ENCODE measurements at places on chromosomes 5 and 9.

- DNase-seq: no peak
These were observed 1.4 kb downstream of the ATOSB start for GRCh38 chr9:35114113-35114839.

DNA sequence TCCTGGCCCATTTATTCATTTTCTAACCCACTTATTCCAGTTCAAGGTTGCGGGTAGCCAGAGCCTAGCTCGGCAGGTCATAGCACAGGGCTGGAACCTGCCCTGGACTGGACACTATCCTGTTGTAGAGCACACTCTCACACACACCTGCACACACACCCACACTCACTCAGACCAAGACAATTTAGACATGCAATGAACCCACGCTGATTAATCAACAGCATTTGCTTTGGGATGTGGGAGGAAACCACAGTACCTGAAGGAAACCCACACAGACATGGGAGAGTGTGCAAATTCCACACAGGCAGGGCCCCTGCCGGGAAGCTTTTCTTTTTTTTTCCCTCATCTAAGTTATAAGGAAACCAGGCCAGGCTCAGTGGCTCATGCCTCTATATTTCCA, 34.8 kb upstream of the MELK start:
- no peak for DNase-seq

DNA sequence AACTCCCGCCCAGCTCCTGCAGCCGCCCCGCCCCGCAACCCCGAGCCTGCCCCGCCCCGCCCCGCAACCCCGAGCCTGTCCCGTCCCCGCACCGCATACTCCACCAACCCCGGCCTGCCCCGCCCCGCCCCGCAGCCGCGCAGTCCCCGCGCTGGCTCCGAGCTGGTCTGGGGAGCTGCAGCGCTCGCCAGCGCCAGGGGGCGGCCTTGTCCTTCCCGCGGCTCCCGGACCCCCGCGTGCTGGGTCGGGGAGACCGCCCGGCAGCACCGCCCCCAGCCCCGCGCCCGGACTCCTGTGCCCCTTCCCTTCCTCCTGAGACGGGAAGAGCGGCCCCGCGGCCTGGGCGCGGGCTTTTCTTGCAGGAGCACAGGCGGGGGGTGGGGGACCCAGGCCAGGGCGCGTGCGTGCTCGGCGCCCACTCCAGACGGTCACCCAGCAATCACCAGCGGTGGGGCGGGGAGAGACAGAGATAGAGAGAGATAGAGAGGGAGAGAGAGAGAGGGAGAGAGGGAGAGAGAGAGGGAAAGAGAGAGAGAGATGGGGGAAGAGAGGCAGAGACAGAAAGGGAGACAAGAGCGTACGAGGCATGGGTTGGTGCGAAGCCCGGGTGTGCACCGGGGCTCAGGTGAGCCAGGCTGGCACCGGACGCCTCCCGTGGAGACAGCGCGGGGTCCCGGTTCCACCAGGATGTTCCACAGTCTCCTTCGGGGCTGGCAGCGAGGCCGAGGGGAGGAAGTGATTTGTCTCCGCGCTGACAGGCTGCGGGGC, 14.7 kb upstream of the TMEM250 start:
- no peak for DNase-seq

GRCh38 chr5:33232731-33233505, 207.8 kb upstream of the TARS1 start:
- DNase-seq: no peak

- no peak for DNase-seq
These were observed 92.6 kb downstream of the GTF3C4 start for GRCh38 chr9:132762896-132763295.

DNA sequence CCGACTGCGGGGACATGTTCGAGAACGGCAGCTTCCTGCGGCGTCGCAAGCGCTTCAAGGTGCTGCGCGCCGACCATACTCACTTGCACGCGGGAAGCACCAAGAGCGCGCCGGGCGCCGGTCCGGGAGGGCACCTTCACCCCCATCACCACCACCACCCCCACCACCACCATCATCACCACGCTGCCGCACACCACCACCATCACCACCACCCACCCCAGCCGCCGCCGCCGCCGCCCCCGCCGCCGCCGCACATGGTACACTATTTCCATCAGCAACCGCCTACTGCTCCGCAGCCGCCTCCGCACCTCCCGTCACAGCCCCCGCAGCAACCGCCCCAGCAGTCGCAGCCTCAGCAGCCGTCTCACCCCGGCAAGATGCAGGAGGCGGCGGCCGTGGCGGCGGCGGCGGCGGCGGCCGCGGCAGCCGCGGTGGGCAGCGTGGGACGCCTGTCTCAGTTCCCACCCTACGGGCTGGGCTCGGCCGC, 514 bp downstream of the FOXB2 start:
- DNase-seq: no peak

DNA sequence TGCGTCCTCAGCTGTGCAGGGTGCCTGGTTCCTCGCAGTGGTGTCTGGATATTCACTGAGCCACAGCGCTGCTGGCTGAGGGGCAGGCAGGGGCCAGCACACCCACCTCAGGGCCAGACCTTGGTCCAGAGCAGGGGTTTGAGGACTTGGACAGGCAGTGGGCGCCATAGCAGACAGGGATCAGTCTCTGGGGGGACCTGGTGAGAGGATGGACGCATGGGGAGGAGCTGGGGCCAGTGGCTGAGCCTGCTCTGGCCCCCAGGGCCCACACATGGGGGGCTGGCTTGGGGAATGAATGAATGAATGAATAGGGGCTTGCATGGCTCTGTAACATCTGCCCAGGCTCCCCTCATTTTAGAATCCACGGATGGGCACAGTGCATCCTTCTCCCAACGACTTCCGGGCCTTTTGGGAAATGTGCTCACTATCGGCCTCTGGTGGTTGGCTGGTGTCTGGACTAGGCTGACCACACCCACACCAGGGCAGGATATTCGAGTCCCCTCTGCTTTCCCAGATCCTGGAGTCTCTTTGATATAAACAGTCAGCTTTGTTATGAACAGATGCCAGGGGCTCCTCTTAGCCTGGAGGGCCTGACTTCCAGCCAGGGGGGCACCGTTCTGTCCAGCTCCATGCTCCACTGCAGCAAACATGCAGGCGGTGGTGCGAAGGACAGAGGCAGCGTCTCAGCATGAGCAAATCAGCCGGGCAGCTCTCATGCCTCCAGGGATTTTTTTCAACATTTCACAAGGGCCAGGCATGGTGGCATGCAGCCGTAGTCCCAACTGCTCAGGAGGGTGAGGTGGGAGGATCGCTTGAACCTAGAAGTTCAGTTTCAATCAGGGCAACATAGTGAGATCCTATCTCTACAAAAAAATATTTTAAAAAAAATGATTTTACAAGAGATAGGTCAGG, 62.6 kb downstream of the NEK6 start:
- no peak for DNase-seq

- no peak for DNase-seq
These were observed 125.0 kb upstream of the LPCAT1 start for GRCh38 chr5:1648806-1649205.

DNA sequence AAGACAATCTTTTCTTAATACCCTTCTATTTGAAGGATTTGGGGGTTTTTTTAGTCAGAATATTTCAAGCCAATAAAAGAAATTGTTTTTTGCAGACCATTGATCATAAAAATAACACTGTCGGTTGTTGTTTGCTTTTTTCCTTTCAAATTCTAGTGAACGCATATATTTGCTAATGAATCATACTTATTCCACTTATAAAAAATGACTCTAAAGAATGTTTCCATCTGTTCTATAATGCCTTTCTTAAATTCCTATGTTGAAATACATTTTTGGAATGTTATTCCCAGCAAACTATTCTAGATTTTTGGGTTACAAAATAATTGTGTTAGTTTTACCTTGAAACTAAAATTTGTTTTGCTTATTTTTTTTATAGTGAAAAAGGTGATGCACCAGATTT, 32.2 kb downstream of the CWC27 start:
- no peak for DNase-seq

- no peak for DNase-seq
These were observed 369.5 kb downstream of the ARL15 start for GRCh38 chr5:53940921-53941320.

DNA sequence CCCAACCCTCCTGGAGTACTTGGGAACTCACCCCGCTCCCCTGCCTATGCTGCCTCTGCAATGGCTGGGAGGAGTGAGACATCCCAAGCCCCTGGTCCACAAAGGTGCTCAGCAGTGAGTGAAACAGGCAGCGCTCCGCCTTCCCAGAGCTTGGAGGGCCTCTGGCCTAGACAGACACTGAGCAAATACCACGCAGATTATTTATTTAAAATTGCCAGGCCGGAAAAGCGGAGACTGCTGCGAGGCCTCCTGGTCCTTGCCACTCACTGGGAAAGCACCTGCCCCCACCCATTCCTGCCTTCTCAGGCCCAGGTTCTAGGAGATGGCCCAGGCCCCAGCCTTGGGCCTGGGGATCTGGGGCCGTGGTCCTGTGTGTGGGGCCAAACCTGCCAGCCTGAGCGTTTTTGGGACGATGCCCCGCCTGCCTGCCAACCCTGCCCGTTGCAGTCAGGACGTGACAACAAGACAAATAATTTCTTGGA, 17.4 kb downstream of the FGF18 start:
- no peak for DNase-seq
